Effector memory CD8-positive, alpha-beta T cell (primary cell): ENCODE measurements at places on chromosomes 16 and 17.
A peak's percentile ranks its signal among the peaks of the same experiment; 100 is the strongest.

- H3K27ac ChIP-seq, result no peak overlapping the region
- DNase-seq, result no peak
- no peak overlapping the region for H3K4me3 ChIP-seq
- H3K27me3 ChIP-seq, result peaks cover 57% of the 10 kb centered on the region
- no peaks in the 10 kb centered on the region for H3K4me1 ChIP-seq
Measured at GRCh38 chr16:19939553-19939952, 54.9 kb upstream of the GPRC5B start.

- H3K36me3 ChIP-seq, result no peaks in the 10 kb centered on the region
- H3K27ac ChIP-seq, result no peak overlapping the region
- H3K27me3 ChIP-seq, result peaks cover 8% of the 10 kb centered on the region
- no peak overlapping the region for H3K4me3 ChIP-seq
- peaks cover 1% of the 10 kb centered on the region for H3K4me1 ChIP-seq
Measured at GRCh38 chr16:71443714-71444113, 1.9 kb upstream of the TLE7 start.

GRCh38 chr16:81650982-81651562 lies 128.0 kb upstream of the PLCG2 start:
- DNase-seq, result no peak
- peaks cover 3% of the 10 kb centered on the region for H3K36me3 ChIP-seq
- H3K27ac ChIP-seq, result peak overlapping the region; percentile 88
- peaks cover 36% of the 10 kb centered on the region for H3K4me1 ChIP-seq
- no peak overlapping the region for H3K4me3 ChIP-seq

- H3K27me3 ChIP-seq, result no peaks in the 10 kb centered on the region
- no peak overlapping the region for H3K4me3 ChIP-seq
- H3K27ac ChIP-seq, result no peak overlapping the region
- peaks cover 14% of the 10 kb centered on the region for H3K4me1 ChIP-seq
Measured at GRCh38 chr17:37518826-37519225, 29.1 kb downstream of the DUSP14 start.

GRCh38 chr16:81537721-81538561 lies 93.3 kb downstream of the CMIP start:
- H3K4me1 ChIP-seq, result peaks cover 43% of the 10 kb centered on the region
- H3K4me3 ChIP-seq, result no peak overlapping the region
- H3K27me3 ChIP-seq, result no peaks in the 10 kb centered on the region

DNA sequence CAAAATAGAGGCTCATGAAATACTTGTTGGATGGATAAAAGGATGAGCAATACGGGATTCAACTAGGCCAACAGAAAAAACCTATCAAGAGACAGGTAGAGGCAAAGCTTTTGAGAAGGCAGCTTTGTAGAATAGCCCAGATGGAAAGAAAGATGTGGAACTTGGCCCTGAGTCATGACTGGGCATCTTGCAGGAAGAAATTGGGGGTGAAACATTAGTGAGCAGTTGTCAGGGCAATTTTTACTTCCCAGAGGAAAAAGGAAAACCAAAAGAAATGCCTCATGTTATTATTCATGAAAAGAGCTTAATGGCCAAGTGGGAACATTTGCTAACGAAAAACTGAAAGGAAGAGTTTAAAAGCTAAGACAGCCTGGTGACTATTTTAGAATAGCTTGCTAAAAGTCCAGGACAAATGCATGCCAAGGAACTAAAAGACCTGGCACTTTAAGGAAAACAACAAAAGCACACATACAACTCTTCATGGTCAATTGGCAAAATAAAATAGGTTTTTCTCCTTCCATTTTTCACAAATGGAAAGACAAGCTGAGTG lies 180.1 kb downstream of the HS3ST3A1 start:
- no peaks in the 10 kb centered on the region for H3K4me1 ChIP-seq
- no peak for DNase-seq
- no peaks in the 10 kb centered on the region for H3K36me3 ChIP-seq
- H3K4me3 ChIP-seq, result no peak overlapping the region
- H3K27me3 ChIP-seq, result peaks cover 28% of the 10 kb centered on the region

GRCh38 chr16:71217506-71217905 lies 13.0 kb downstream of the HYDIN start:
- H3K4me3 ChIP-seq, result no peak overlapping the region
- no peak overlapping the region for H3K27ac ChIP-seq
- DNase-seq, result no peak
- no peaks in the 10 kb centered on the region for H3K4me1 ChIP-seq
- H3K36me3 ChIP-seq, result peaks cover 4% of the 10 kb centered on the region
- peaks cover 18% of the 10 kb centered on the region for H3K27me3 ChIP-seq

DNA sequence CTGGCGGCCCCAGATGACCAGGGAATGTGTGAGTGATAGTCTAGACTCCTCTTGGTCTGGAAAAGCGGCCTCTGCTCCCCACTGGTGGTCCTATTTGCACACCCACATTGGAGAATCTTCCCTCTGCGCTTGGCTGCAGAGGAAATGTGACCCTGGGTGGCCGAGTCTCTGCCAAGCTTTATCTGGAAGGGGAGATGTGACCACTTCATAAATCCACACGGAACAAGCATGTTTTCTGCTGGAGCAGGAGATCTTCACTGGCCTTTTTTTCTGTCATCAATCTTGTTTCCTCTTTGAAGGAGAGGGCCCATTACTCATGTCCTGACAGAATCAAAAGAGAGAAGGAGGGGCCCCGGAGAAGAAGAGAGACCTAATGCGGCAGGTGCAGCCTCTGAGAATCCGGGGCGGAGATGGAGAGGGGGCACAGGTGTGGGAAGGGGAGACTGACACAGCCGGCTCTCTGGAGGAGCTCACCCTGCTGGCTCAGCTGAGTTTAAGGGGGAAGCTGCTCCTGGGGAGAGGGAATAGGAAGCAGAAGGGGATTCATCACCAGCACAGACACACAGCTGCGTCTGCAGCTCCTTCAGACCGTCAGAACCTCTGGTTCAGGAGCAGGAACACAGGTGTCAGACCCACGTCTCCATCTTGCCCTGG lies 116.3 kb downstream of the SOX9 start:
- no peak overlapping the region for H3K27ac ChIP-seq
- H3K27me3 ChIP-seq, result no peaks in the 10 kb centered on the region
- no peak overlapping the region for H3K4me3 ChIP-seq
- no peaks in the 10 kb centered on the region for H3K36me3 ChIP-seq
- H3K4me1 ChIP-seq, result no peaks in the 10 kb centered on the region

DNA sequence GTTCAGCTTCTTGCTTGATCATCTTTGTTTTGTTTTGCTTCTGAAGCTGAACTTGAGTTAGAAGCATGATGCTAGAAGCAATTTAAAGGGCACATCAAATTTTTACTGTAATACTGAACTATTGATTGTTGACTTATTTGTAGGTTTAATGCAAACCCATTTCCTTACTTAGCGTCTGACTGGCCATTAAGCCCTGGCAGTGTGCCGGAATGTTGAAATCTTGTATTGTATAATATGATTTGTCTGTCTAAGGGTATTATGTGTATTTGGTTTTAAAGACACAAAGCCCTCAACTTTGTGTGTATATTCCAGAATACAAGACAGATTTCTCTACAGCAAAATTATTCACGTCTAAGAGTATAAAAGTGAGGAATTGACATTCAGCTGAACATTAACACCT lies 39.7 kb downstream of the NUP93 start:
- no peak overlapping the region for H3K4me3 ChIP-seq
- H3K4me1 ChIP-seq, result peaks cover 14% of the 10 kb centered on the region

DNA sequence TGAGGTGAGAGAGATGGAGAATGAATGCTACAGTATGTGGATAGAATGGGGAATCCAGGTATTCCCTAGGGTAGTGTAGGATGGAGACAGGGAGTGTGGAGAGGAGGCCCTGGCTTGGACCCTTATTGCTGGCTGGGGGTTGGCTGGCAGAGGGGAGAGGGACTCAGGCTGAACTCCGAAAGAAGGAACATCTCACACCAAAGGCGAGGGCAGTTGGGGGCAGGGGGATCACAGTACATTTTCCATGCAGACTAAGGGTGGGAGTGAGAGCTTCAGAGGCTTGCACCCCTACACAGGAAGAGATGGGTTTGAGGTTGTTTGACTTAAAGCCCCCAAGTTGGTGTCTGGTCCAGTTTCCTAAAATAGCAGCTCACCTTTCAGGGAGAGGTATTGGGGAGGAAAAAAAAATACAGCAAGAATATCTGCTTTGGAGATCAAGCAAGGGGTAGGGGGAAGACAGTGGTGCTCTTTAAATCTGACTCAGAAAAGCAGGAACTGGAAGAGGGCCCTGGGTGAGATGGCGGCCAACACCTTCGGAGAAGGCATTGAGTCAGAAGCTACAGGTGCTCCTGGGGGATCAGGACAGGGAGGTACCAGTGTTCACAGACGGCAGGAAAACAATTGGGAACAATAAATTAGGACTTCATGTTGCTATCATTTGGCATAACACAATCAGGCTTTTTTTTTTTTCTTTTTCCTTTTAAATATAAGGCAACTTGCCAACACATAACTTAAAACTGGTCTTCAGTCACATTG lies 12.4 kb downstream of the TRAF4 start:
- no peaks in the 10 kb centered on the region for H3K4me1 ChIP-seq
- no peak for DNase-seq
- H3K4me3 ChIP-seq, result no peak overlapping the region
- no peaks in the 10 kb centered on the region for H3K27me3 ChIP-seq
- peak overlapping the region; percentile 32 for H3K27ac ChIP-seq

DNA sequence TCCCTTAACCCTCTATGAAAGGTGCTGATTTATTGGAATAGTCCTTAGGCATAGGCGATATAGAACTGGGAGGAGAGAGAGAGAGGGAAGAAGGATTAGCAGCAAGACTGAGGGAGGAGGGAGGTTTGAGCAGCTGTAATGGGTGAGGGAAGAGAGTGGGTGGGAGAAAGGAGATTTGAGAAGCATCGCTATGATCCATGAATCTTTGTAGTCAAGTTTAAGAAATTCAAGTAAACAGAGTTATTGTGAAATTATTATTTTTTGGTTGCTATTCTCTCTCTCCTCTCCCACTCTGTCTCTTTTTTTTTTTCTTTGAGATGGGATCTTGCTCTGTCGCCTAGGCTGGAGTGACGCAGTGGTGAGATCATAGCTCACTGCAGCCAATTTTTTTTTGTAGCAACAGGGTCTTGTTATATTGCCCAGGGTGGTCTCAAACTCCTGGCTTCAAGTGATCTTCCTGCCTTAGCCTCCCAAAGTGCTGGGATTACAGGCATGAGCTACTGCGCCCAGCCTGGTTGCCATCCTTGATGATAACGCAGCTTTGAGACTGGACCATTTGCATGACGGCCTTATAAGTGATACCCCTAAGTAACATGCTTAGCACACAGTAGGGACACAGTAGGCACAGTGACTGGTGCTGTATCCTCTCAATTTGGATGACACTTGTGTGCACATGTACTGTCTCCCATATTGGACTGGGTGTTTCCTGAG lies 21.0 kb upstream of the TNS4 start:
- H3K27me3 ChIP-seq, result no peaks in the 10 kb centered on the region
- H3K4me3 ChIP-seq, result no peak overlapping the region
- H3K36me3 ChIP-seq, result peaks cover 7% of the 10 kb centered on the region
- no peak for DNase-seq

DNA sequence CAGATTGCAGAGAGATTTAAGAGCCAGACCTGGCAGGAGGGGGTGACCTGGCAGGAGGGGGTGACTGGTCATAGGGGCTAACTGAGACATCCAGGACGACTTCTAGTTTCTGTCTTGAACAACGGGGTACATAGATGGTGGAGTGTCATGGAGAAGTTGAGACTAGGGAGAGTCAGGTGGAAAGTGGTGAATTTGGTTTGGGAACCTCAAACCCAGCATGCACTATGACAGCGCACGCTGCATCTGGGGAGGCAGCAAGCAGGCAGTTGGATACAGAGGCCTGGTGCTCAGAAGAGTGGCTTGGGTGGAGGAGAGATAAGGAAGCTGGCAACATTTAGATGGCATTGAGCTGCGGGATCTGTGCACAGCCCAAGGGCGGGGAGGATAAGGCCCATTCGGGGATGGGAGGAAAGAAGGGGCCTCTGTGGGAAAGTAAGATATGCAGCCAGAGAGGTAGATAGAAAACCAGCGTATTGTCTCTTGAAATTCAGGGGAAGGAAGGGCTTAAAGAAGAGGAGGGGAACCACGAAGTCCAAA lies 4.5 kb downstream of the RIPOR1 start:
- peaks cover 13% of the 10 kb centered on the region for H3K27me3 ChIP-seq
- no peak overlapping the region for H3K4me3 ChIP-seq
- peaks cover 25% of the 10 kb centered on the region for H3K4me1 ChIP-seq

DNA sequence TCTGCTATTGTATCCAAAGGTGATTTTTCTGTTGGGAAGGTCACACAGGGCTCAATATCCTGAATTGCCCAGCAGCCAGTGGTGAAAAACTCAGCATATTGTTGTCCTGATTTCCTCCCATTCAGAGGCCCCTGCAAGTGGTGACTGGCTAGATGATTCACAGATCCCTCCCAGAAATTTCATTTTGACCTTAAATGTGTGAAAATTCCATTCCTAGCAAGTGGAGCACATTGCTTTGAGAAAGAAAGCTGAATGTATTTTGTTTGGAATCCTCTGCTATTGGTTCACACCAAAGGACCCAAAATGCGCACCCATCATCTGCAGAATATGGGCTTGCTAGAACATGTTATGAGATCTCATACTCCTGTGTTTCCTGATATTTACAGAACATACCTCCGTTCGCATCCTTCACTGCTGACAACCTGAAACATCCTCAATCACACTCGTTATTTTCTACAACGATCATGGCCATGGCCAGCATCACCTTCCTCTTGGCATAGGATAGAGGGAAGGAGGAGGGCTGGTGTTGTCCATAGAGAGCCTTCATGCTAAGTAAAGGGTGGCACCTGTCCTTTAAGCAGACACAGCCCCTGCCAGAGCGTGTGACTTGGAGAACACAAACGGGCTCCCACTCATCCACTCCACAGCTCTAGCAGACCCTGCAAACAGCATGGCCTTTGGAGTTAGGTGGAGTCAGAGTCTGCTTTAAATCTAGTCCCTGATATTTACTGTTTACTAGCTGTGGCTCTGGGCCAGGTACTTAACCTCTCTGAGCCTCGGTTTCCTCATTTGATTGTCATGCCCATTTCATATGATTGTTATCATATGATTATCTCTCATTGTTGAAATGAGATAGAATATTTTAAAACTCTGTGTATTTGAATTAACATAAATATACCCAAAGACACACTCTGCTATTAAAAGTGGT lies 30.4 kb upstream of the NFAT5 start:
- no peaks in the 10 kb centered on the region for H3K27me3 ChIP-seq
- H3K4me1 ChIP-seq, result peaks cover 10% of the 10 kb centered on the region
- no peak for DNase-seq
- H3K4me3 ChIP-seq, result no peak overlapping the region
- peaks cover 9% of the 10 kb centered on the region for H3K36me3 ChIP-seq
- H3K27ac ChIP-seq, result no peak overlapping the region

DNA sequence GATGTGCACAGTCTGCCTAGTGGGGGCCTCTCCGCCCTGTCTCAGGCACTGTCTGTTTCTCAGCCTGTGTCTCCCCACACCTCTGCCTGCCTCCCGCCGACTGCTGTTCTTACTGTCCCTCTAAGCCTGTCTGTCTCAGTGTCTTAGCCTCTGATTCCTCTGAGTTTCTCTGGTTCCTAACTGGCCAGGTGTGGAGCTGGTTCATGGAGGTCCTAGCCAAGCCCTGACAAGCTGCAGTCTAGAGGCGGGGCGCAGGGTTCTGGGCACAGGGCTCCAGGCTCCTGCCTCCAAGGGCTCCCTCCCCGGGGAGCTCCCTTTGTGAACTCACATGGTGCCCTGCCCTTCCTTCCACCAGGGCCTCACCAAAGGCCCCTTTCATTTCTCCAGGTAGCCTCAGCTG lies 19.4 kb downstream of the C17orf100 start:
- no peaks in the 10 kb centered on the region for H3K36me3 ChIP-seq
- H3K4me1 ChIP-seq, result peaks cover 7% of the 10 kb centered on the region
- no peak overlapping the region for H3K4me3 ChIP-seq
- H3K27me3 ChIP-seq, result no peaks in the 10 kb centered on the region

GRCh38 chr16:8937803-8938202 lies 25.9 kb downstream of the USP7 start:
- no peaks in the 10 kb centered on the region for H3K27me3 ChIP-seq
- H3K4me3 ChIP-seq, result peak overlapping the region; percentile 32
- DNase-seq, result no peak
- H3K4me1 ChIP-seq, result peaks cover 77% of the 10 kb centered on the region
- peak overlapping the region; percentile 59 for H3K27ac ChIP-seq

GRCh38 chr17:55742272-55743102 lies 8.4 kb upstream of the PCTP start:
- DNase-seq, result no peak
- H3K27ac ChIP-seq, result no peak overlapping the region
